ENCODE measurements at places on chromosomes 1 and 21. TPM values are rescaled to one million over a fixed set of nuclear protein-coding genes. Genes with fewer than 3 reads are reported as not detected.

Gene COP1
- 39.1 TPM for total RNA-seq

Gene SLC22A15
- 4.5 TPM for total RNA-seq

DNA sequence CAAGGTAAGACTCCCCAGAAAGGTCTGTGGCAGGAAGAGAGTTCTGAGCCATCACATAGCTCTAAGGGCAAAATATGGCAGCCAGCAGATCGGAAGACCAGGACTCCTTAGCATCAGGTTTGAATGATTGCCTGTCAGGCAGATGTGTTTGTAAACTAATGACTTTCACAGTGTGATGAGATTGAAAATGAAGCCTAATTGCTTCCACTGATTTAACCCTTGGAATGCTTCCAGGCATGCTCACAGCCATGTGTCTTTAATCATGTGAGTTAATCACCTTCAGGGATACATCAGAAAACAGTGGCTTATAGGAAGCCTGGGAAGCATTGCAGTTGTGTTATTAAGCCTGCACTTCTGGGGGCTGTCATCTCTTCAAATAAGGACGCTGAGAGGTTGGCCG lies 82.8 kb downstream of the LRRC53 start:
- no peak for DNase-seq

GRCh38 chr1:14340002-14340785 lies 258.3 kb upstream of the KAZN start:
- no peak for DNase-seq

DNA sequence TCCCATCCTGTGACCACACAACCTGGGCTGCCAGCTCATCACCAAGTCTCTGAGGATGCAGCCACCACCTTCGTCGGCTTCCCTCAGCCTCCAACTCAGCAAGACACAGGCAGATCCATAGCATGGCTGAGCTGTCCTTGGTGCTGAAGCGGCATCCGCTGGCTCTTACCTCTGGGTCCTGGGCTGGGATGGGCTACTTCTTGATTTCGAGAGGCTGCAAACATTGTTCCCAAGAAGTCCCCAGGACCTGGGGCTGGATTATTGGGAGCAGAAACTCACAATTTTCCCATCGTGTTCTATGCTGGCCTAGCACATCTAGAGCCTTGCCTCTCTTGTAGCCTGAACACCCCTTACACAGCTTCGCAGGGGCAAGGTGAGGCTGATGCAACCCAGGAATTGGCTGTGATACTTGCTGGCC lies 24.9 kb upstream of the C1QA start:
- no peak for DNase-seq

- peak; percentile 86 for DNase-seq
These were observed 28.1 kb downstream of the IL6R start for GRCh38 chr1:154433161-154433764.

DNA sequence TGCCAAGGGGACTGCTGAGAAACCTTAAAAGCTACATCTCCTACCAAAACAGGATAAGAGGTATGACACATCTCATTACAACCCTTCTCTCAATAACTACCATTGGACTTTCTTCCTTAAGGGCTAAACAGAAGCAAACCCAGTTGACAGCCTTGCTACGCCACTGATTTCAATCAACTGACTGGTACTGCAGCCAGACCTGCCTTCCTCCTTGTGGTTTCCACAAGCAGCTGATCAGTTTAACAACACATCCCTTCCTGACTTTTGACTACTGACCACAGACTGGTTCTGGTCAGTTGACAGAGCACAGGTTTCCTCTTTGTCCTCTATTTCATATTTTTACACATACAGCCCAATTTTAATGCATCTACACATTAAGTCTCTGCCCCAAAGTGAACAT lies 108.8 kb downstream of the ADAMTS1 start:
- DNase-seq: no peak

DNA sequence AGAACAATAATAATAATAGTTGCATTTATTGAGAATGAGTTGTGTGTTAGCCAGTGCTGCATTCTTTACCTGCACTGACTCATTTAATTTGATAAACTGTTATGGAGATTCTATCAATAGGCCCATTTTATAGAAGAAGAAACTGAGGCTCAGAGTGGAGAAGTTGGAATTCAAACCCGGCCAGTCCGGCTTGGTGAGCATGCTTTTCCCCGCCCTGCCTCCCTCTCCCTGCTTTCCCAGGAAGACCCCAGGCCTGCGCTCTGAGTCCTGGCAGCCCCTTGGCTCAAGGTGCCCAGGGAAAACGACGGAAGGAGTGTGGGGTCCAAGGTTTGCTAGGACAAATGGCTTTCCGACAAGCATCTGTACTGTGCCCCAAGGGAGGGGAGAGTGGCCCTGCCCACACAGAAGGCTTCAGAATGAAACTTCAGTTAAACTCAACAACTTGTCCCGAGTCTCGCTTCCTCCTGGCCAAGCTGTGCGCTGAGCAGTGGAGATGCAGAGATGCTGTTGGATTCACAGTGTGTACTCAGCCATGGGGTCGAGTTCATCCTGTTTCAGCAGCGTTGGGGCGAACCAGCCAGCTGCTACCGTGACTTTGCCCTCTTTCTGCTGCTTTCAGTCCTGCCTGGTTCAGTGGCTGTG lies 23.3 kb upstream of the PADI6 start:
- DNase-seq: no peak

Measured in osteocyte (in vitro differentiated cells).